Stimulated activated CD4-positive, alpha-beta T cell treated with anti-CD3 and anti-CD28 coated beads, TNF-alpha, amount 100 ng/mL, for 4 hours (primary cell): ENCODE measurements at places on chromosomes 2 and 18.

GRCh38 chr2:207225773-207226172 is 60.0 kb upstream of the KLF7 start:
- no peak for DNase-seq

GRCh38 chr2:180829261-180829660 is 151.1 kb upstream of the UBE2E3 start:
- no peak for DNase-seq

DNA sequence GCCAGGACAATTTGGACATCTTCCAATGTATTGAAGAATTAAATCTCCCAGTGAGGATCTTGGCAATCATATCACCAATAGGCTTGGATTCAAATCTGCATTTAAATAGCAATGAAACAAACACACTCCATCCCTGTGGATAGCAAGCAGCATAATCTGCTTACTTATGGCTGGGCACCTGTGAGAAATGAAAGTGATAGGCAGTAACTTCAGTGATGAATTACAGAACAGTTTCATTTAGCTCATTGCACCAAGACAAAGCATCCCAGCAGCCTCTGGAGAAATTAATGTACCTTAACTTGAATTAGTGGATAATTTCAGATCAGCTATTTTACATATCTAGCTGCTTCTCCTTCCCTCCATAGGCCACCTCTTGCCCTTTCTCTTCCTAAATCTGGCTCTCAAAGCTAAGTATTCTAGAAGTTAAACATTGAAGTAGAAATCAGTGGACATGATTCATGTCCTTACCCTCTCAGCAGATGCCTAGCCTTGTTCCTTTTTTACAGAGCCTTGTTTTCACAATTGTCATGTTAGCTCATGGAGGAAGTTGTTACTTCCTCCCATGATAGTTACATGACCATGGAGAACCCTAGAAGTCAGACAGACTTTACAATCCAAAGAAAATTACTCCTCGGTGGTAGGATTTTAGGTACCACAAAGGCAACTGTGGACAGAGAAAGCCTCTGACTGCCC is 88.5 kb upstream of the TACR1 start:
- DNase-seq, result no peak

DNA sequence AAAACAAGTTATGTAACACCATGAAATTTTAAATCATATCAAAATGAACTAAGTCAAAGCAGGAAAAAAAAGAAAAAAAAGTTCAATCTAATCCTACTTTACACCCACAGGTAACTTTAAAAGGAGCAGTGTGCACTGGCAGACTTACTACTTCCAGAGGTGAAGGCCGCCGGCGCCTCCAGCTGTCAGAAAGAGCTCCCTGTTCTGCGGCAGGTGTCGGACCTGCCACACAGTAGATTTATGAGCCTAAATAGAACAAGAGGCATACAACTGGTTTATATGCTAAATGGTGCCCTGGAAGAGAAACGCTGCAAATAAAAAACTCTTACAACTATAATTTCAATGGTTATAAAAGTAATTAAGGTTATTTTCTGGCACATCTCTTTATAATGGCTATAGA is 23.1 kb upstream of the PNO1 start:
- DNase-seq, result no peak

DNA sequence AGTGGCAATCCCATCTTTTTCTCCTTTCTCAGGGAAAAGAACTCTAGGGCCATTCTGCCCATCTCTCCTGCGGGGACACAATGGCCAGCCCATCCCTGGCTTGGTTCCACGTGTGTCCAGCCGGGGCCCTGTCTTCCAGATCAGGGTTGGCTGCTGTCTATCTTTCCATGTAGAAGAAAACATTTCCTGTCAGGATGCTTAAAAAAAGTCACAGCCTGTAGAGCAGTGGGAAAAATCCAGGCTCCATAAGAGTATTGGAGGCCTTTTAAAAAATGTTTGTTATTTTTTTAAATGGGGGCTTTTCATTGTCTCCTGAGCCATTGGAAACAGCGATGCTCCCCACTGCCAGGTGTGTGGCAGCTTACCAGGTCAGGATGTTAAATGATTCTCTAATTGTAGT is 105.6 kb downstream of the TGFA start:
- no peak for DNase-seq

- DNase-seq, result no peak
Measured at GRCh38 chr18:26307161-26307773, 81.0 kb downstream of the TAF4B start.

GRCh38 chr2:100621371-100621951 is 58.7 kb downstream of the PDCL3 start:
- DNase-seq, result no peak

- DNase-seq, result no peak
Measured at GRCh38 chr18:78296166-78296565, 683.5 kb upstream of the SALL3 start.

DNA sequence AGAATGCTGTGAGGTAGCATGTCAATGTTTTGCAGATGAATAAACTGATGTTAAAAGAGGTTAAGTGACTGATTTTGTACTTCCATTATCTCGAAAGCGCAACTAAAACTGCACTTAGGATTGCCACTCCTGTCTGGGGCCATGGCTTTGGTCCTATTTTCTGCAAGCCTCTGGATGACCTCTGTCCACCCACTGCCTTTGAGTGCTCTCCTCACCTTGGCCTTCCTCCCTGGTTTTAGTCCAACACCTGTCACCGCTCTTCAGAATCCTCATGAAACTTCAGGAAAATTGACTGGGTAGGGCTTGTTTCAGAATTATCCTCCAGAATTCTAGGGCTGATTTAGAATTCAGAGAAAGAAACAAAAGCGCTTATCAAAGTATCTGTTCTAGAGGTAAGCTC is 51.1 kb upstream of the HNMT start:
- DNase-seq, result no peak

GRCh38 chr18:34153711-34154110 is 71.0 kb downstream of the NOL4 start:
- no peak for DNase-seq

GRCh38 chr2:231965102-231965501 is 3.6 kb downstream of the DIS3L2 start:
- no peak for DNase-seq

- DNase-seq, result no peak
Measured at GRCh38 chr2:201130524-201131186, 14.7 kb downstream of the CFLAR start.

GRCh38 chr2:185279999-185280398 is 458.6 kb upstream of the FSIP2 start:
- DNase-seq, result no peak

- DNase-seq, result no peak
Measured at GRCh38 chr2:167240671-167241070, 352.4 kb downstream of the XIRP2 start.

GRCh38 chr2:233250985-233251305 is 528 bp upstream of the ATG16L1 start:
- no peak for DNase-seq

GRCh38 chr2:235587202-235587601 is 93.4 kb downstream of the AGAP1 start:
- DNase-seq, result no peak
